Spleen (tissue), 13 donors: ENCODE measurements at places on chromosomes 3 and 15. TPM values are rescaled to one million over a fixed set of nuclear protein-coding genes. Genes with fewer than 3 reads are reported as not detected.
A peak's percentile ranks its signal among the peaks of the same experiment; 100 is the strongest.

- H3K36me3 ChIP-seq = no peaks in the 10 kb centered on the region
- no peak for DNase-seq
- no peak overlapping the region for H3K27ac ChIP-seq
Measured at GRCh38 chr3:117404730-117405129, 695.2 kb downstream of the TUSC7 start.

DNA sequence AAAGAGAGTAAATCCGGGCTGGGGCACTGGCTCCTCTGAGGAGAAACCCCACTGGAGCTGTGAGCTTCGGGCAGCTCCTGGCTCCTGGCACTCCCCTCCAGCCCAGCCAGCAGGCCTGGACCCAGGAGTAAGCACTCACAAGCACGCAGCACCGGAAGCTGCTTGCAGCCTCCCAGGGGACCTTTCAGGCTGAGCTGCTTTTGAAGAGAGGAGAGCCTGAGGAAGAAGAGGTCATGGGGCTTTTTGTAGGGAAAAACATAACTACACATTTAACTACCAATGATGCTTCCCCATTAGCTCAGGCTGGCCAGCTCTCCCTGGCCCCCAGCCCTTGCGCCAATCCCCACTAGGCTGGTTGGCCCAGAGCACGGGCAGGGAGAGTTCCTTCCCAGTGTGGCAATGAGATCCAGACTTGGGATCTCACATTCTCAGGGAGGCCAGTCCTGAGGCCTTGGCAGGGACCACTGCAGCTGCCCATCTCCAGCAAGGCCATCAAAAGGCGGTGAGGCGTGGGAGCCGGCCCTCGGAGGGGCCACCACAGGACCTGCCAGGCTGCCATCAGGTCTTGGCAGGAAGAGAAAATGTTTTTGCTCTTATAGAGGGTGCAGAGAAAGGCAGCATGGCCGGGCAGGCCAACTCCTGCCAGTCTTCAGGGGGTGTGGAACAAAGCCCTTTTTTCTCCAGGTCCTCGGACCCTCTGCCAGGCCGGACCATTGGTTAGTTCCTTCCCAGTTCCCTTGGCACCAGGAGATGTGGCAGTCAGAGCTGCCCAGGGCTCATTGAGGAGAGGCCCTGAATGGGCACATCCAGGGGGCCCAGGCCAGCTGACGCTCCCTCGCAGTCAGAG lies 41.5 kb upstream of the MFGE8 start:
- no peak for DNase-seq
- H3K4me1 ChIP-seq = no peaks in the 10 kb centered on the region
- no peaks in the 10 kb centered on the region for H3K27me3 ChIP-seq

- peak overlapping the region; percentile 6 for H3K27ac ChIP-seq
- H3K36me3 ChIP-seq = no peaks in the 10 kb centered on the region
- peaks cover 7% of the 10 kb centered on the region for H3K4me1 ChIP-seq
- DNase-seq = no peak
- no peaks in the 10 kb centered on the region for H3K27me3 ChIP-seq
Measured at GRCh38 chr3:71513515-71513914, 70.0 kb downstream of the FOXP1 start.

- no peak overlapping the region for H3K27ac ChIP-seq
- no peak for DNase-seq
- no peak overlapping the region for H3K4me3 ChIP-seq
- no peaks in the 10 kb centered on the region for H3K4me1 ChIP-seq
- H3K36me3 ChIP-seq = no peaks in the 10 kb centered on the region
Measured at GRCh38 chr15:50235794-50236193, 29.7 kb downstream of the HDC start.

DNA sequence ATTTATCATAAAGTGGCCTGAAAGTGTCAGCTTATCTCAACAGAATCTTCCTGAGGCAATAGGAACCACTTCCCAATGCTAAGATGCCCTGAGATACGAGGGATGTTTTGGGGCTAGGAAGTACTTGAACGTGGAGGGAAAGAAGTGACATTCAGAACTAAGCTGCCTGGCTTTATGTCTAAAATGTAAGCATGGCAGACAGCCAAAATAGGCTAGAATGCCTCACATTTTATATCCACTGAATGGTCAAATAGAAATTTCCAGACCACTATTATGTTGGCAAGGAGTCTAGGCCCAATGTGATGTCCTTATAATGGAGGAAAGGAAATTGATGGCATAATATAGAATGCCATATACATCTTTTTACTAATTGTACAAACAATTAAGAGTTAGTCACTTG lies 154.9 kb downstream of the PEX5L start:
- no peaks in the 10 kb centered on the region for H3K27me3 ChIP-seq
- H3K4me1 ChIP-seq = no peaks in the 10 kb centered on the region
- no peak overlapping the region for H3K27ac ChIP-seq

DNA sequence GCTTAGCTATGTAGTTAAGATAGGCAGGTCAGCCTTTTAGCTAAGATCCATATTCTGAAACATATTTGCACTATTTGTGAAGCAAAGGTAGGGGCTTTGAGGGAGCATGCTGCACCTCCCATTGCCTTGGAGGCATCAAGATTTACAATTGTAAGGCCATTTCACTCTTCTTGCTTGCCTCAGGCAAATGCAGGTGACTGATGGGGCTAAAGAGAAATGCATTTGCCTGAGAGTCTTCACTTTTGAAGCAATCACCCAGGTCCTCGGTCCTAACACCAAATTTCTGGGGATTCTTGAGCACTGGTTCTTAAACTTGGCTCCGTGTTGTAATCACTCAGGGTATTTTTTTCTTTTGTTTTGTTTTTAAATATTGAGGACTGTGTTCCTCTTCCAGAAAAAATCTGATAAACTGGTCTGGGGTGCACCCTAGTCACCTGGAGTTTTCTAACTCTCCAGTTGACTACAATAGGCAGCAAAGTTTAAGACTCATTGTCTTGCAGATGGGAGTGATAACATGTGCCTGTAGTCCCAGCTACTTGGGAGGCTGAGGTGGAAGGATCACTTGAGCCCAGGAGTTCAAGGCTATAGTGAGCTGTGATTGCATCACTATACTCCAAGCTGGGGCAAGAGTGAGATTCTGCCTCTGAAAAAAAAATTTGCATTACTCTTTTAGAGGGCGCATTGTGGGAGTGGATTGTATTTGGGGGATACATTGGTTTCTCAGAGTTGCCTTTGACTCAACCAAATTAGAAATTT lies 68.1 kb downstream of the EOMES start:
- no peak for DNase-seq
- no peaks in the 10 kb centered on the region for H3K36me3 ChIP-seq
- H3K27me3 ChIP-seq = no peaks in the 10 kb centered on the region
- no peak overlapping the region for H3K27ac ChIP-seq

- no peak overlapping the region for H3K4me3 ChIP-seq
- DNase-seq = peak; percentile 32
- no peak overlapping the region for H3K27ac ChIP-seq
- H3K4me1 ChIP-seq = peaks cover 16% of the 10 kb centered on the region
Measured at GRCh38 chr15:93035092-93035915, 53.7 kb downstream of the RGMA start.

GRCh38 chr3:16277471-16277870 lies 12.5 kb downstream of the OXNAD1 start:
- no peak overlapping the region for H3K4me3 ChIP-seq
- no peak for DNase-seq
- no peaks in the 10 kb centered on the region for H3K4me1 ChIP-seq
- no peaks in the 10 kb centered on the region for H3K27me3 ChIP-seq

DNA sequence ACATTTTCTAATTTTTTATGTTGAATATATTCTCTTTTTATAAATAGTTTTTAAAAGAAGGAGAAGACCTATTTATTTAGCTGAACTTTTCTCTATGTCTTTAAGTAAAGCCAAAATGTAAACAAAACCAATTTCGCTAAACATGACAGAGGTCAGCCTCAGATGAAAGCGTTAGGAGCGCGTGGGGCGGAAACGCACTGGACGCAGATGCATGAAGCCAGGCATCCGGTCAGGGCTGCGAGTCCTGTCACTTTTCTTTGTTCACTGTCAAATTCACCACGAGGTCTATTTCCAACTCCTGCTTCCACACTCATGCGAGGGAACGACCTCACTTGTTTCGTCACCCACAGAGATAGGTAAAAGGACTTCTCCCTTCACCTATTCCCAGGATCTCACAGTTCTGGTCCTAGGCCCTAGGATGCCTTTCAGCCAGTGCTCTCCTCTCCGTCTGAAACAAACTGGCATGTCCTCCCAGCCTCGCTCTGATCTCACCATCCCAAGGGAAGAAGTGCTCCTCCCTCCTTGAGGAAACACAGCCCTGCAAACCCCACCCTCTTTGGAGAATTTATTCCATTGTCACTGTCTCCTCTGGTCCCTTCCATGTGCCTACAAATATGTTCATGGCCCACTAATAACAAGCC lies 57.9 kb downstream of the ITGB5 start:
- H3K27me3 ChIP-seq = no peaks in the 10 kb centered on the region
- no peaks in the 10 kb centered on the region for H3K4me1 ChIP-seq
- DNase-seq = no peak
- H3K27ac ChIP-seq = no peak overlapping the region
- no peaks in the 10 kb centered on the region for H3K36me3 ChIP-seq

DNA sequence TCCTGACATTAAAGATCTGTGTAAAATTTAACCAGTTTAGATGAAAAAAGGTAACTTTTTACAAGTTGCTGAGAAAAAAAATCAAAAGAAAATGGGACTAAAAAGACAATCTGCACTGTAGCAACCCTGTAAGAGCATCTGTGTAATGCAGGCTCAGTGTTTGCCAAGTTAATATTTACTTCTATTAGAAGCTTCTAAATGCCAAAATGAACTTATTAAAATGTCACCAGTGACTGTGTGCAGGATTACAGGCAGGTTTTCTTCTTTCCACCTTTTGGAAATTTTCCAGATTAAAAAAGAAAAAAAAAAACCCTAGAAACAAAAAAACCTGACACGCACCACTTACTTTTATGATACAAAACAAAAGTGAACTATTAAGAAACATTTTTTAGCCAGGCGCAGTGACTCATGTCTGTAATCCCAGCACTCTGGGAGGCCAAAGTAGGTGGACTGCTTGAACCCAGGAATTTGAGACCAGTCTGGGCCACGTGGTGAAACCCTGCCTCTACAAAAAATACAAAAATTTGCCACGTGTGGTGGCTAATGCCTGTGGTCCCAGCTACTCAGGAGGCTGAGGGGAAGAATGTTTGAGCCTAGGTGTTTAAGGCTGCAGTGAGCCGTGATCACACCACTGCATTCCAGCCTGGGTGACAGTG lies 87.2 kb downstream of the TJP1 start:
- no peak for DNase-seq
- peaks cover 10% of the 10 kb centered on the region for H3K36me3 ChIP-seq
- H3K4me1 ChIP-seq = no peaks in the 10 kb centered on the region
- no peaks in the 10 kb centered on the region for H3K27me3 ChIP-seq

DNA sequence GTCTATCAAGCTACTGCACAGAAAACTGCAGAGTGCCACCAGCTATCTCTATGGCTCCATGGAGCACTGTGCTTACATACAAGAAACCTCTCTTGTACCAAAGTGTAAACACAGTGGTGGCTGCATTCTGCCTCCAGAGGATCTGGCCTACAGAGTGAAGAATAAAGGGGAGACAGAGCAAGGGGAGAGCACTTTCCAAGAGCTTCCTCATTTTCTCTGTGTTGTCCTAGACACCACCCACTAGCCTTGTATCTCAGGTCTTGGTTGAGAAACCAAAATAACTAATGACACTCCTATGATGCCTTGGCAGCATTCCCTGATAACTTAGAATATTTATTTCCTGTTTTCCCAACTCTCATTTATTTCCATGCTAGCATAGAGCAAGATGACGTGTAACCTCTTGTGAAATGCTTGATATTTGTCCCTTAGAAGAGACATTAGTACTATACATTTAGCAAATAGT lies 56.9 kb upstream of the PHLDB2 start:
- H3K4me1 ChIP-seq = no peaks in the 10 kb centered on the region
- peak overlapping the region; percentile 76 for H3K27ac ChIP-seq
- no peaks in the 10 kb centered on the region for H3K36me3 ChIP-seq
- DNase-seq = no peak
- H3K27me3 ChIP-seq = no peaks in the 10 kb centered on the region
- no peak overlapping the region for H3K4me3 ChIP-seq

GRCh38 chr3:46930166-46930944 lies 46.2 kb downstream of the CCDC12 start:
- peak overlapping the region; percentile 86 for H3K27ac ChIP-seq
- peak; percentile 79 for DNase-seq
- H3K4me3 ChIP-seq = no peak overlapping the region
- peaks cover 3% of the 10 kb centered on the region for H3K36me3 ChIP-seq

DNA sequence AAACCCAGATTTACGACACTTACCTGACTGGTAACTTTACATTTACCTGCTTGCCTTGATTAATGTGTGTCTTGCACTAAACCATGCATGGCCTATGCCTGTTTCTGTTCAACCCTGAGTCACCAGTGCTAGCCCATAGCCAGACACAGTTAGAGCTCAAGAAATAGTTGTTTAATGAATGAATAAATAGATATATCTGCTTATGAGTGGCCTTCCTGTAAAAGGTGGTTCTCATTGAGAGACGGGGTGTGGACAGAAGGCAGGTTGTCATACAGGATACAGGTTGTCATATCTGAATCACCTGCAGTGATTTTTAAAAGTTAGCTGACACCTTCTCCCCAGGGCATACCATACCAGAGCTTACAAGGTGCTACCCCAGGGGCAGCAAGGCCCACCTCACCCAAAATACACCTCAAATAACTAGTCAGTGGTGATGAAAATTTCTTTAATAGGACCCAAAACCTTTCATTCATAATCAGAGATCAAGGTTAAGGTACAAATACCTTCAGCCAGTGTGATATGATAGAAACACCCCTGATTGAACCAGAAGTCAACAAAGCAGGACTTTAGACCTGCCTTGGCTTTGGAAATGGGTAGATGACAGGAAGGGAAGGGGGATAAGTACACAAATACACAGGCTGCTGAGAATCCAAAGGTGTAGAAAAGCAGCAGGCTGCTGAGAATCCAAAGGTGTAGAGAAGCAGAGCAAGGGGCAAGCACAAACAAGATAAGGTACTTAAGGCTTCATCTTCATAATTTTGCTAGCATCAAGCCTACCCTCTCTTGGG lies 45.4 kb upstream of the TSC22D2 start:
- H3K36me3 ChIP-seq = no peaks in the 10 kb centered on the region
- no peaks in the 10 kb centered on the region for H3K27me3 ChIP-seq
- DNase-seq = no peak
- no peak overlapping the region for H3K4me3 ChIP-seq
- H3K27ac ChIP-seq = no peak overlapping the region
- no peaks in the 10 kb centered on the region for H3K4me1 ChIP-seq

- no peaks in the 10 kb centered on the region for H3K4me1 ChIP-seq
- no peaks in the 10 kb centered on the region for H3K36me3 ChIP-seq
- H3K4me3 ChIP-seq = no peak overlapping the region
- no peak overlapping the region for H3K27ac ChIP-seq
- no peaks in the 10 kb centered on the region for H3K27me3 ChIP-seq
- no peak for DNase-seq
Measured at GRCh38 chr3:12536423-12536822, 8.9 kb downstream of the MKRN2OS start.

GRCh38 chr3:99997293-99997692 lies 117.0 kb downstream of the FILIP1L start:
- DNase-seq = no peak
- no peaks in the 10 kb centered on the region for H3K27me3 ChIP-seq
- H3K4me3 ChIP-seq = no peak overlapping the region
- no peak overlapping the region for H3K27ac ChIP-seq

Gene CHST13
- 1.0 TPM for polyA plus RNA-seq

Gene GRAMD2A
- polyA plus RNA-seq = 0.11 TPM

Gene CAV3
- polyA plus RNA-seq = 0.11 TPM

Gene PLA2G4F
- not detected for polyA plus RNA-seq

Gene TMC3
- not detected for polyA plus RNA-seq

Gene DNAH12
- 0.10 TPM for polyA plus RNA-seq

Gene CPNE4
- polyA plus RNA-seq = 0.32 TPM

Gene OR4M2
- polyA plus RNA-seq = not detected
